ENCODE measurements at places on chromosomes 2 and 18. TPM values are rescaled to one million over a fixed set of nuclear protein-coding genes. Genes with fewer than 3 reads are reported as not detected.

The INPP5D gene
- 333 TPM for total RNA-seq

The TCF4 gene
- total RNA-seq: 11.9 TPM

The DSG4 gene
- total RNA-seq: 0.38 TPM

The NAPG gene
- total RNA-seq: 22.8 TPM

The PLB1 gene
- total RNA-seq: 345 TPM

The MC5R gene
- not detected for total RNA-seq

The TNFAIP6 gene
- not detected for total RNA-seq

DNA sequence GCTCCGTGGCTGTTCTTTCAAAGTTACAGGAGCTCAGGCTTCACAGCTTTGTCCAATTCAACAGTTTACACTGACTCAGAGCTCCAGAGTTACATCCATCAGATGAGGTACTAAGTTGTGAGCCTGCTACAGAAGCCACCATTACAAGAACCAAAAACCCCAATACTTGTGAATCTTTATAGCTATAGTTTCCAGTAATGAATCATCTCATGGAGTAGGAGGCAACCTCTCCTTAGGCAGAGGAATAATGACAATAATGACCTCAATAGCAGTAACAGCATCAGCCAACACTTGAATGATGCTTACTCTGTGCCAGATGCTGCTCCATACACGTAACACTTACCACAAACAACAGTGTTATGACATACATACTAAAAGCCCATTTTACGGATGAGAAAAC is 3.6 kb downstream of the ZC3H8 start:
- DNase-seq: no peak

DNA sequence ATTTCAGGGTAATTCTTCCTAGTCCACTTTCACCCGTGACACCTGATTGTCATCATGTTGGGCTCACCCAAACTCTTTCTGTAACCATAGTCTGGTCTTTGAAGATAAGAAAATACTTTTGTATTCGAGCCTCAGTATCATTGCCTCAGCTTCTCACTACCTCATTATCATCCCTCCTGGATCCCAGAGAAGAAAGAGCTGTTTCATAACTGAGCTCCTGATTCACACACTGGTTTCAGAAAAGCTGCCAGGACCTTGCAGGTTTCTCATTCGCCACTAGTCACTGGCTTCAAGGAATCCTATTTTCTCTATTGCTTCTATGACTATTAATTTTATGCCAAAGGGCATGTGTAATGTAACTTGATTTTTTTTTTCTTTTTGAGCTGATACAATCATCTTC is 2.9 kb upstream of the CRIM1 start:
- no peak for DNase-seq

- no peak for DNase-seq
Measured at GRCh38 chr2:134375935-134376334, 122.1 kb downstream of the MGAT5 start.

- DNase-seq: no peak
Measured at GRCh38 chr2:131152074-131152473, 46.9 kb downstream of the PLEKHB2 start.

DNA sequence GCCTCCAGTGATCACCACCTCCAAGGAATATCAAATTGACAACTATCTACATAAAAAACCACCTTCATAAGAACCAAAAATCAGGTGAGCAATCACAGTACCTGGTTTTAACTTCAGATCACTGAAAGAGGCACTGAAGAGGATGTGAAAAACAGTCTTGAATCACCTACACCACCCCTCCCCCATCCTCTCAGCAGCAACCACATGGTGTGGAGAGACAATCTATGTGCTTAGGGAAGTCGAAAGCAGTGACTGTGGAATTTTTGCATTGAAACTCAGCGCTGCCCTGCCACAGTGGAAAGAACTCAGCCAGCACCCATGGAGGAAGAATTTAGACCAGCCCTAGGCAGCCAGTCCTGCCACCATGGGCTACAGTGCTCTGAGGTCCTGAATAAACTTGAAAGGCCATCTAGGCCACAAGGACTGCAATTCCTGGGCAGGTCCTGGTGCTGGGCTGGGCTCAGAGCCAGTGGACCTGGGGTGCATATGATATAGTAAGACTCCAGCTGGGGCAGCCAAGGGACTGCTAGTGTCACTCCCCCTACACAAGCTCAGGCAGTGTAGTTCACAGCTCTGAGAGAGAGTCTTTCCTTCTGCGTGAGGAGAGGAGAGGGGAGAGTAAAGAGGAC is 75.6 kb downstream of the ATL2 start:
- DNase-seq: no peak

- DNase-seq: peak; percentile 57
Measured at GRCh38 chr2:165193178-165193777, 10.6 kb downstream of the SCN3A start.

DNA sequence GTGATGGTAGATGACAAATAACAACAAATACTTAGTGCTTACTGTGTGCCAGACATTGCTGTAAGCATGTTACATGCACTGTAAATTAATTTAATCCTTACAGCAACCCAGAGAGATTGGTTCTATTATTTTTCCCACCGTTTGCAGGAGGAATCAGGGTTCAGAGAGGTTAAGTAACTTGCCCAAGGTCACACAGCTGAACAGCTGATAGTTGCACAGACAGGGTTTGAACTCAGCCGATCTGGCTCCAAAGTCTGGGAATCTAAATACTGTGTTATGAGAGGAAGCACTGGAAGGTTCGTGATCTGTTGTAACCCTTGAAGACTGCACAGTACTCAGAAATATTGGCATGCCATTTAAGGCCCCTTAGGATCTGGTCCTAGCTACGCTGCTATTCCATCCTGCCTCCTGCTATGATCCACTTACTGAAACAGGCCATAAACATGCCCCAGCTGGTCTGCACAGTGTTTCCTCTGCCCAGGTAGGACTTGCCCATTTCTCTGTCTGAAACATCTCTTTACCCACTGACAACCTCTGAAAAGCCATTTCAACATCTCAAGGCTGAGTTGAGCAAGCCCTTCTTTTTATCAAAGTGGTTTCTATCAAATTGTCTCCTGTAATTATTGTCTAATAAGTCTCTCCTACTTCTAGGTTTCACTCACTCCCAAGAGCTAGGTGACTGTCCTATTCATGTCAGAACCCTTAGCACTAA is 40.4 kb upstream of the MRPL33 start:
- no peak for DNase-seq

DNA sequence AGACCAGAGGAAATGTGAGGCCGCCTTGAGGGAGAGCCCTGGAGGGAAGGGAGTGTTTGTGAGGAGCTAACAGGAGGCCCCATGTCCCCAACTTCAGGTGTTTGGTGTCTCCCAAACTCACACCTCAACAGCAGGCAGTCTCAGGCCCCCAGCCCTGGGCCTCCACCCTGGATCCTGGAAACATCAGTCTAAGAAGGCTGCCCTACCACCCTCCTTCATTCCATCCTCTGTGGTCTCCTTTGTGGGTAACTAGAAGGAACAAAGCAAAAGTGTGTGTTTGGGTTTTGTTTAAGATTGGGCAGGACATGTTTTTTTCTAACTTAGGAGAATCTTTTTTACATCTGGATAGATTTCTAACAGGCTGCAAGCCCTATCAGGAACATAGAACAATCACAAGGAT is 404.3 kb downstream of the BCL11A start:
- no peak for DNase-seq

- no peak for DNase-seq
Measured at GRCh38 chr2:38406597-38407110, 29.6 kb upstream of the ATL2 start.

GRCh38 chr2:59604123-59604522 is 949.3 kb downstream of the BCL11A start:
- DNase-seq: no peak

DNA sequence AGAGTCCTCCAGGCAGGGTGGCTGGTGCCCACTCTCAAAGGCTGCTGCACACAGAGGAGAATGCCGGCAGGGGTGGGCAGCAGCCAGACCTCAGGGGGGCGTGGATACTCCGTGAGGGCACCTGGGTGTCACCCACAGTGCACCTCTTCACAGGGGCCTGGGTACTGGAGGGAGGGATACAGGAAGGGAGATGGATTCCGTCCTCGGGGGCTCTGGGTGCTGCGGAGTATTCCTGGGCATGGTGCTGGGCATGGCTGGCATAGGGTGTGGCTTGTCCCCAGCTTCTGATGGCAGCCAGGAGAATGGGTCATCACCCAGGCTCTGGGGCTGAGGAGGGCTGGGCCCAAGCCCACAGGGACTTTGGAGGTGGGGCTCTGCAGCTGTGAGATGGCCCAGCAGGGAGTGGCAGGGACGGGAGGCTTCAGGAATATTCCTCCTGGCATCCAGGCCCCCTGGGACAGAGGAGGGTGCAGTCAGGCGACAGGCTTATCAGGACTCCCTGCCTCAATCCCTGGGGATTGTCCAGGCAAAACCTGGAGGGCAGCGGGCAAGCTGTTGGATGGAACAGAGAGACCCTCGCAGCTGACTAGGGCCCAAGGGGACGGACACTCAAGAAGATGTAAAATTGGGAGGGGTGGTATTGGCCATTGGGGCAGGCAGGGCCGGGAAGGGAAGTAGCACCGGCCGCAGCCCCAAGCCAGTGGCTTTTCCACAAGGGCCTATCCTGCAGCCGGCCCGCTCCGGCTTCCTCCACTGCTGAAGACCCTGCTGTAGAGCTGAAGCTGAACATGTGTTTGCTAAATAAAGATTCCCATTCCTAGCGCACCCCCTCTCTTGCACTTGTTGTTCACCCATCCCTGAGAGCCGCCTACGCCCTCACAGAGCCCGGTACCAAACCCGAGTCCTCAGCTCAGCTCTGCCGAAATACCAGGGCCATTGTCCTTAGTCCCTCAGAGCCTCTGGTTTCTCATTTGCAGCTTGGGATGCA is 5.7 kb upstream of the KLHL30 start:
- no peak for DNase-seq

GRCh38 chr2:11708106-11708505 is 38.1 kb upstream of the NTSR2 start:
- no peak for DNase-seq

- no peak for DNase-seq
Measured at GRCh38 chr2:159208438-159208837, 78.1 kb downstream of the WDSUB1 start.

- DNase-seq: no peak
Measured at GRCh38 chr18:6210349-6211173, 204.2 kb downstream of the L3MBTL4 start.

GRCh38 chr2:202335791-202336467 is 40.2 kb upstream of the BMPR2 start:
- DNase-seq: no peak

GRCh38 chr2:95551055-95551568 is 40.7 kb upstream of the TRIM43 start:
- no peak for DNase-seq

DNA sequence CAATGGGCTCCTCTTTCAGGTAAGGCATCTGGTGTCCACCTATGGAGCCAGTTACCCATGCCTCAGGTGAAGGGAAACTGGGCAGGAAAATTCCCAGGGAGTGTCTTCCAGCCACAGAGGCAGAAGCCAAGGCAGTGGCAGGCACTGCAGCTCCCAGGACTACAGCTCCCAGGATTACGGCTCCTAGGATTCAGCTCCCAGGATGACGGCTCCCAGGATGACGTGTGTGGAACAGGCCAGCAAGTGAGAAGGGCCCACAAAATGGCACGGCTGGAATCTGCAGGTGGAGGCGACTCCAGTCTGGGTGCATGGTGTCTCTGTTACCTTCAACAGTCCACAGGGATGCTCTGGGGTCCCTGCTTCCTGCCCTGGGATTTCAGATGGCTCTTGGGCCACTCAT is 92.1 kb downstream of the PTGR3 start:
- no peak for DNase-seq

DNA sequence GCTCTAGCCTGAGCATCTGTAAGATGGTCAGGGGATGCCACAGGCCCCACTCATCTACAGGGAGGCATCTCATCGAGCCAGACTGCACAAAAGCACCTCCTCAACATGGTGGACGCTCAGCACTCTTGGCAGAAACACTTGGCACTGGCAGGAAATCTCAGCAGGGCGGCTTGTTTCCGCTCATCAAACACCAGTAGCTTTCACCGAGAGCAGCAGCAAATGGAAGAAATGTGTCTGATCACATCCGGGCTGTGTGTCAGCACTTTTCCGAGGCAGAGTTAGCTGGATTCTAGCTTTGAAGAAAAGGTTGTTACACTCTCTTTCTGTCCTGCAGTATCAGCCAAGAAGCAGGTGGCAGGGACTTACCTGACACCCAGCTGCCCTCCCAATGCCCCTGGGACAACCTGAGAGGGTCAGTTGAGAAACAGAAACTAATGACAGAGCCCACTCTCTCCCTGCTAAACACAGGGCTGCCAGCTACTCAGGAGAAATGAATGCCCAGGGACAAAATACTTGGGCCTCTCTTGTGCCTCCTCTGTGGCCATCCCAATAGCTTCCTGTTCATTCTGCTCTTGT is 68.9 kb upstream of the FZD7 start:
- no peak for DNase-seq

- DNase-seq: no peak
Measured at GRCh38 chr2:148521181-148521580, 123.4 kb upstream of the EPC2 start.
